CD4-positive, alpha-beta T cell treated with Interleukin-6 at 100 ng/mL for 8 hours (primary cell): ENCODE measurements at places on chromosomes 2 and 18.

DNA sequence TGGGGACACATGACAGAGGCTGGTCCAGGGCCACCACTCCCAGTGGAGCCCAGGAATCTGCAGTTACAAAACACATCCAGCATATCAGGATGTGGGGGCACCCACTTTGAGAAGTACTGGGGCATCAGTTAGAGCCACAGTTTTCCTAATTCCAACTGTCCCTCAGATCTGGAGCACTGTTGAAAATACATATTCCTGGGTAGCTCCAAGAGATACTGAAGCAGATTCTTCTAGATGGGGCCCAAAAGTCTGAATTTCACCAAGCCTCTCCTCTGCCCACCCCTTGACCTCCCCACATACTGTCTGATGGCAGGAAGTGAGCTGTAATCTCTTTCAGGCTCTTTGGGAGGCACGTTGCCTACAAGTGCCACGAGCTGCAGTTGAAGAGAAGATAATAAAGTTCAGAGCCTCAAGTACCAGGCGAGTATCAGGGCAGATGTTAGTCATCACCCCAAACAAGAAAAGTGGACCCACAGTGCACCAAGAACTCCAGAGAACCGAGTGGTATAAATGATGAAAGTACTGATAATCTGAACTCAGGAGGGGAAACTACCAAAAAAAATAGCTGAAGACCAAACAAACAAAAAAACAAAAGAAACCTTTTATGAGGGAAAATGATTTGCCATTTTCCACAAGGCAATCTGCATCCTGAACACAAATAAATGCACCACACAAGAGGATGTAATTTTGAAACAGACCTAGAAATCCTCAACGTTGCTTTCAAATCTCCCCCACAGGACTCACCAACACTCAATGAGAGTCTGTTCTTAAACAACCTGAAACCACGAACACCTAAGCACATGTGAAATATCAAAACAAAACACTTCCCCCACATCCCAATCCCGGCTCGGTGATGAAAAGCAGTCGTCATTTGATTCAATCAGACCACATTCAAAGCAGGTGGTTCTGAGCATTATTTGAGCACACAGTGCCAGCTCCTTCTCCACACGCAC lies 98.7 kb downstream of the TCF4 start:
- DNase-seq: no peak

DNA sequence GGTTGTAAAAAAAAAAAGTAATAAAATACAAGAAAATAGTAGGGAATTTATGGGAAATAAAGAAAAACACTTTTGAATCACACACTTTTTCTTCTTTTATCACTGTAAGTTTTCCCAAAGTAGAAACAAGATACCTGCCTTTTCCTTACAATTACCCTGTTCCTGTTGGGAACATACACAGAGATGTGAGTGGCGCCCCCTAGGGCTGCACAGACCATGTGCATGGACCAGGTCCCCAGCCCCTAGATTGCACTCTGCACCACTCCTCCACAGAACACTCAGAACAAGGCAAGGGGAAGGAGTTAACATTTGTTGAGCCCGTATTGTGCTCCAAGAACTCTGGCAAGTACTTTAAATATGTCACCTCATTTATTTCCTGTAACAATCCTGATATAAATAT lies 118.7 kb upstream of the NRP2 start:
- no peak for DNase-seq

GRCh38 chr2:237497009-237497837 lies 10.2 kb downstream of the MLPH start:
- DNase-seq: no peak

DNA sequence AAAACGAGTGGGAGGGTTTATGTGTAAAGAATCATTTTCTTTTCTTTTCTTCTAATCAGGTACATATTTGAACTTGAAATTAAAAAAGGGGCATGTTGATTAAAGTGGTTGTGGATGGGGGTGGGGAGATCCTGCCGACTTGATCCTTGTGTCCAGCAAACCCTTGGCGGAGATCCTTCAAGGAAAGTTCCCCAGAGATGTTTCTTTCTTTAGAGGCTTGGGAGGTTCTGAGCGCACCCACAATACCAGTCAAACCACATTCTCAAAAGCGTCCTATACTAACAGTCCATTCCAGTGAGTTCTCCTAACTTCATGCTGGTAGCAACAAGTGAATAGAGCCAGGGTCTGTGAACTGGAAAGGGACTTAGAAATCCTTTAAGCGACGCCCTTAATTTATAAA lies 49.2 kb downstream of the MYCN start:
- no peak for DNase-seq

DNA sequence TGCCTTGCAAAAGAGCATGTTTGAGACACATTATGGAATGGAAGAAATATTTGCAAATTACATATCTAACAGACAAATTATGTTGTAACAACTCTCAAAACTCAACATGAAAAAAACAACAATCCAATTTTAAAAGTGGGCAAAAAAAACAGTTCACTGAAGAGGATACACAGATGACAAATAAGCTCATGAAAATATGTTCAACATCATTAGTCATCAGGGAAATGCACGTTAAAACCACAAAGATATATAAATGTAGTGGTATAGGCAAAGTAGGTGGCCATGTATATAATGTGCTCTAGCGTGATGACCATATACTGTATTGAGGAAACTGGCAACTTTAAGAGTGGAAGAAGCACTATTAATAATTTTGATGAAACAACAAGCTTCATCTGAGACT lies 220.1 kb downstream of the IRS1 start:
- no peak for DNase-seq
